ENCODE measurements at places on chromosomes 13 and 19.

DNA sequence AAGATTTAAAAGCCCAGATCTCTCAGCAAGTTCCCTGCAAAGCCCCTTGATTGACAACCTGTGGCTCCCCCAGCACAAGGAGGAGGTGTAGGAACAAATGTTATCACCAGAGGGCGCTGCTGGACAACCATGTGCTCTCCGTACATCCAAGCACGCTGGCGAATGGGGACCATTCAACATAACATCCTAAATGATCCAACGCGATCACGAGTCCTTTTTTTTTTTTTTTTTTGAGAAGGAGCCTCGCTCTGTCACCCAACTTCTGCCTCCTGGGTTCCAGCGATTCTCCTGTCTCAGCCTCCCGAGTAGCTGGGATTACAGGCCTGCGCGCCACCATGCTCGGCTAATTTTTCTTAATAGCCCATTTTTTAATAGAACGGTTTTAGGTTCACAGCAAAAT, 52.0 kb downstream of the NWD1 start:
- DNase-seq: peak; percentile 79

- DNase-seq: no peak
Observed at GRCh38 chr19:52520013-52520412, 7.5 kb upstream of the ZNF808 start.

GRCh38 chr13:111115061-111115964, at the start of gene ARHGEF7:
TSS of gene ARHGEF7 (plus strand) at chr13:111115310. CDS start at chr13:111115527, 217 bp downstream.
- peak; percentile 4 for DNase-seq

GRCh38 chr13:79389026-79389425, 17.0 kb downstream of the RBM26 start:
- DNase-seq: no peak

DNA sequence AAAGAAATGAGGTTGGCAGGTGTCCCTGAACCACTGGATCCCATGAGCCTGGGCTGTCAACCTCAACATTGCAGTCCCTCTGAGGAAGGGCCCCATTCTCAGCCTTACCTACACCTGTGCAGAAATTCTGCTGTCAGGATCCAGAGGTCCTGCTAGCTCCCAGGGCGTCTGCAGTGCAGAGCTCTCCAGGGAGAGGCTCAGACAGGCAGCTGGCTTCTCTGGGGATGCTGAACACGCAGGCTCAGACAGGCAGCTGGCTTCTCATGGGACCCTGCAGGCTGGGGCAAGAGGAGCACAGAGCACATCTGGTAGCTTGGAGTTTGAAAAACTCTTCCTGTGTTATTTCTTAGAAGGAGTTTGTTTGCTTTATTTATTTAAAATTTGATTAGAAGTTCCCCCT, 50.9 kb downstream of the TMEM255B start:
- DNase-seq: no peak

GRCh38 chr13:57627663-57628062, 3.9 kb upstream of the PCDH17 start:
- peak; percentile 39 for DNase-seq

DNA sequence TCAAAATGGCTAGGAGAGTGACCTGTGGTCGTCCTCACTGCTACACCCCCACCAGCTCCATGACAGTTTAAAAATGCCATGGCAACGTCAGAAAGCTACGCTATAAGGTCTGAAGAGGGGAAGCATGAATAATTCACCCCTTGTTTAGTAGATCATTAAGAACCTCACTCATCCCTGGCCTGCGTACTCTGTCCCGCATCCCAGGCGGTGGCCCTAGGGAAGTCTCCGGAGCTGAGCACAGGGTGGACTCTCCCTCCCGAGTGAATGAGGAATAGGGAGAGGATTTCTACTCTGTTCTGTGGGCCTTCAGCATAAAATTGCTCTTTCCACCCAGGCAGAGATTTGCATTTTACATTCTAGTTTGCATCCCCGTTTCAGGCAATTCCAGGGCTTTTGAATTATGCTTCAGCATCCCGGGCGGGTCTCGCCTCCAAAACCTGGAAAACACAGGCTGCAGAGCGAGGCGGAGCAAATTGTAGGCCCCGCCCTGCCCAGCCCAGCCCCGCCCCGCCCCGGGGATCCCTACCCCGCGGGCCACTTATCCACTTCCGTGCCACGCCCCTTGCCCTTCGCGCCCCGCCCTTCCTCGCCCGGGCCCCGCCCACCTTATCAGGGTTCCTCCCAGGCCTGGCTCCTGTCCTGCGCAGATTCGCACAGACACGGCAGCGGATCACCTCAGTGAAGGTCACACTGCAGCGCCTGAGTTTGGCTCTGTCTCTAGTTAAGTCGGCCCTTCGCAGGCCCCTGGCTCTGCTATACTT, 7.5 kb upstream of the ZNF525 start:
- DNase-seq: no peak

DNA sequence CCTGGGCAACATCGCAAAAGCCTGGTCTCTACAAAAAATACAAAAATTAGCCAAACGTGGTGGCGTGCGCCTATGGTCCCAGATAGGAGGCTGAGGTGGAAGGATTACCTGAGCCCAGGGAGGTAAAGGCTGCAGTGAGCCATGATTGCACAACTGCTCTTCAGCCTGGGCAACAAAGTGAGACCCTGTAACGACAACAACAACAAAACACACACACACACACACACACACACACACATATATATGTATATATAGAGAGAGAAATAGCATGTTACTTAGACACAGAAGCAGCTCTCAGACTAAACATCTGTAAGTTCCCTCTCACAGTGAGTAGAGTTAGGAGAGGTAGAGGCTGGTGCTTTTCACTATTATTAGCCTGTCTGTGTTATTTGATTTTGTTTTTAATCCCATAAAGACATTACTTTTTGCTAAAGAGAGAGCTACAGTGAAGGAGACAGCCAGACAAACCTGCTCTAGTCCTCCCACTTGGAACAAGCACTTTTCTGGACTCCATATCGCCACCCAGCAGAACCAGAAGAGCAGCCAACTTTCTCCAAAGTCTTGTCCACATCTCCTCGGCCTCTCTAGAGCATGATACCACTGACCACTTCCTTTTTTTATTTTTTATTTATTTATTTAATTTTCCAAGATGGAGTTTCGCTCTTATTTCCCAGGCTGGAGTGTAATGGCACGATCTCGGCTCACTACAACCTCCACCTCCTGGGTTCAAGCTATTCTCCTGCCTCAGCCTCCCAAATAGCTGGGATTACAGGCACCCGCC, 2.8 kb upstream of the LIN7B start:
- DNase-seq: no peak

DNA sequence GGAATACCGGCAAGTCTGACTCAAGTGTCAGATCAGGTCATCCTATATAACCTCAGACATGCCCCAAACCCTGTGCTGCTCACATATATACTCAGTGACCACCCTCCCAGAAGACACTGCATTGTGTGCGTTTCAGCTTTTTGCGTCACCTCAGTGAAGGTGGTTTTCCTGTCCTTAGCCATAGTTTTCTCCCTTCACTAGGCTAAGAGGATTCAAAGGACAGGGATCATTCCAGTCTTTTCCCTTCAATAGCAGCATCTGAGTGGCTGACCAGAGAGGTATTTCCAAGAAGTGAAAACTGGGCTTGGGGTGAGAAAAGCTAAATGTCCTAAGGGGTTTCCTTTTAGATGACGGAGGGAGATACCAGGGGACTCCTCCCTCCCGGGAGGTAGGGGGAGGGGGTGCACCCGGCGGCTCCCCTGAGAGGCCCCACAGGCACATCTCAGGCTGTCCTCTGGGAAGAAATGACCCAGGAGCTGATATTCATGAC, 12.7 kb upstream of the OR10H1 start:
- peak; percentile 17 for DNase-seq

GRCh38 chr13:82803341-82803740, 1078.9 kb downstream of the SLITRK1 start:
- peak; percentile 58 for DNase-seq

GRCh38 chr19:5059213-5059574, 90.3 kb downstream of the KDM4B start:
- DNase-seq: no peak

GRCh38 chr13:33087790-33088189, 71.6 kb downstream of the KL start:
- DNase-seq: no peak

DNA sequence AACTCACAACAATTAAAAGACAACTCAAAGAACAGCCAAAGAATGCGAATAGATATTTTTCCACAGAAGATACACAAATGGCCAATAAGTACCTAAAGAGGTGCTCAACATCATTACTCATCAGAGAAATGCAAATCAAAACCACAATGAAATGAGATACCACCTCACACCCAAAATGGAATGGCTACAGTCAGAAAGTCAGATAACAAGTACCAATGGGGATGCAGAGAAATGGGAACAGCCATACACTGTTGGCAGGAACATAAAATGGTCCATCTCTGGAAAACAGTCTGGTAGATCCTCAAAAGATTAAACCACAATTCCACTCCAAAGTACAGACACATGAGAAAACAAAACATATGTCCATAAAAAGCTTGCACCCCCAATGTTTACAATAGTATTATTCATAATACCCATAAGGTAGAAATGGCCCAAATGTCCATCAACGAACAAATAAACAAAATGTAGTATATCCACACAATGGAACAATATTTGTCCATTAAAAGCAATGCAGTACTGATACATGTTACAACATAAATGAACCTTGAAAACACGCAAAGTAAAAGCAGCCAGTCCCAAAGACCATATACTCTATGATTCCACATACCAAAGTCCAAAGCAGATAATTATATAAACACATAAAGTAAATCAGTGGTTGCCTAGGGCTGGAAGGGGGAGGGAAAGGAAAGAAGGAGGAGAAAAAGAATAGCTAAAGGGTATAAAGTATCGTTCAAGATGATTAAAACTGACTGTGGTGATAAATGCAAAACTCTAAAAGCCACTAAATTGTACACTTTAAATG, 19.6 kb downstream of the USP12 start:
- peak; percentile 20 for DNase-seq

GRCh38 chr13:35283856-35284255, 192.6 kb downstream of the MAB21L1 start:
- DNase-seq: peak; percentile 83

DNA sequence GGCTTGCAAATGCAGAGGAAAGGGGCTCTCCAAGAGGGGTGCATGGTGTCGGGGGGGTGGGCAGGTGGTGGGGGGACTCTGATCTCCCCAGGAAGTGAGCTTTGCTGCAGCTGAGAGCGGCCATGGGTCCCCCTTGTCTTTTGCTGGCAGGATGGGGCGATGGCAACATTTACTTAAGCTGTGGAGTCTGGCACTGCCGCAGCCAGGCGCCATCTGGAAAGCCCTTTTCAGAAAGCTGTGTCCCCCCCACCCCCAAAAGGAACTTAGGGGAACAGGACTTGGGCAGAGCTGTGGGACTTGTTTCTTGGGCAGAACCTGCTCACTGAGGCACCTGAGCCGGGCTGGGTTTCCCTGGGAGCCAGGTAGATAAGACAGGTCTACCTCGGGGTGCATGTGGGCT, 80.7 kb downstream of the ZNF536 start:
- no peak for DNase-seq

GRCh38 chr13:45219123-45219891, 18.5 kb upstream of the KCTD4 start:
- DNase-seq: peak; percentile 32

- DNase-seq: peak; percentile 81
Observed at GRCh38 chr19:24033963-24034342, 53.0 kb upstream of the ZNF254 start.

DNA sequence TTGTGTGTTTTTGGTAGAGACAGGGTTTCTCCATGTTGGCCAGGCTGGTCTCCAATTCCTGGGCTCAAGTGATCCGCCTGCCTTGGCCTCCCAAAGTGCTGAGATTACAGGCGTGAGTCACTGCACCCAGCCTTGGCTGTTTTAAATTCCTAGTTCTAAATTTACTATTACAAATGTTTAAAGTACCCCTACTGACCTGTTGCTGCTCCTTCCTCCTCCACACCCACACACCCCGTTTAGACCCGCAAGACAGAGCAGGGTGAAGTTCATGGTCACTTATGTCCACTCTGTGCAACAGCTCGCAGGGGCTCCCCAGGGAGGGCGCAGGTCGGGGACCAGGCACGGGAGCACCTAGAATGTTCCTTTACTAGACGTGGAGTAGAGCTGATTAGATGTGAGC, 28.7 kb downstream of the TMEM161A start:
- no peak for DNase-seq

DNA sequence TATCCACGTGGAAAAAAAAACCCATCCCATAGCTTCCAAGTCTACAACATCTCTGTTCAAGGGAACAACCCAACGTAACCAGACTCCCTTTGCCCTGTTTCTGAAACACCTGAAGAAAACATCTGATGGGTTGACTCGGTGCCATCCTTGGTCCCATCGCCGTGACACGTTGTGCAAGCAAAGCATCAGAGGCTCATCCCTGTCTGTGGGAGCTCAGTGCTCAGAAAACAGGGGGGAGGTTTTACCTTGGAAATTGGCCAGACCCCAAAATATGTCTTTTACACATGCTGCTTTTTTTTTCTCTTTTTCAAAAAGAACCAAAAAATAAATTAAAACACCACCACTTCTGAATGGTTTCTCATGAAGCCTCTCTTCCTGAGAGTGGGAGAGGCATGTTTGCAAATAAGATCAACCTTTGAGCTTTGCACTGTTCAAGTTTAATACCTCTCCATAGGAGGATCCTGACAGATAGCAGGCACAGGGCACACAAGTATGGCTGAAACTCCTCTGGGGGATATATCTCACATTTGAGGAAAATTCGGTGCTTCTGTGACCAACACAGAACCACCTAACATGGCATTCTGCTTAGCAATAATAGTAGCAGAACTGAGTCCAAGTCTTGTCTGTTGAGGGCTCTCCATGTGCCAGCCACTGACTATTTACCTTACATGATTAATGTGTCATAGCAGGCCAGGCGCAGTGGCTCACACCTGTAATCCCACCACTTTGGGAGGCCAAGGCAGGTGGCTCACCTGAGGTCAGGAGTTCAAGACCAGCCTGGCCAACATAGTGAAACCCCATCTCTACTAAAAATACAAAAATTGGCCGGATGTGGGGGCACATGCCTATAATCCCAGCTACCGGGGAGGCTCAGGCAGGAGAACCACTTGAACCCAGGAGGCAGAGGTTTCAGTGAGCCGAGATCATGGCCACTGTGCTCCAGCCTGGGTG, 7.0 kb upstream of the PVR start:
- no peak for DNase-seq

- DNase-seq: peak; percentile 40
Observed at GRCh38 chr13:48575031-48575430, 42.2 kb upstream of the RCBTB2 start.
